ENCODE measurements at places on chromosomes 12 and 14. TPM values are rescaled to one million over a fixed set of nuclear protein-coding genes. Genes with fewer than 3 reads are reported as not detected.

DNA sequence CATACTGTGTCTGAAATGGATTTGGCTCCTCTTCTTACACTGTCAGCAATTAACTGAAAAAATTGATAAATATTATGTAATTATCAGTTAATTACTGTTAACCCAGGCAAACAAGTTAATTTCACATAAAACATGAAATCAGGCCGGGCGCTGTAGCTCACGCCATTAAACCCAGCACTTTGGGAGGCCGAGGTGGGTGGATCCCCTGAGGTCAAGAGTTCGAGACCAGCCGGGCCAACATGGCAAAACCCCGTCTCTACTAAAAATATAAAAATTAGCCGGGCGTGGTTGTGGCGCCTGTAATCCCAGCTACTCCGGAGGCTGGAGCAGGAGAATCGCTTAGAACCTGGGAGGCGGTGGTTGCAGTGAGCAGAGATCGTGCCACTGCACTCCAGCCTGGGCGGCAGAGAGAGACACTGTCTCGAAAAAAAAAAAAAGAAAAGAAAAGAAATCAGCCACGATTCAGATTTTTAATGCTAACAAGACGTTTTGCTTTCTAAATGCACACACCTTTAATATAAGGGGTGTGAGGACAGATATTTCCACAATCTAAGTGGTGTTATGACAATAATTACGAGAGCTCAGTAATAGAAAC is 473 bp upstream of the TMEM19 start:
- DNase-seq = no peak

SLC10A1 gene
- total RNA-seq = not detected

- DNase-seq = peak; percentile 46
Measured at GRCh38 chr12:42130672-42131402, 13.8 kb downstream of the GXYLT1 start.

DNA sequence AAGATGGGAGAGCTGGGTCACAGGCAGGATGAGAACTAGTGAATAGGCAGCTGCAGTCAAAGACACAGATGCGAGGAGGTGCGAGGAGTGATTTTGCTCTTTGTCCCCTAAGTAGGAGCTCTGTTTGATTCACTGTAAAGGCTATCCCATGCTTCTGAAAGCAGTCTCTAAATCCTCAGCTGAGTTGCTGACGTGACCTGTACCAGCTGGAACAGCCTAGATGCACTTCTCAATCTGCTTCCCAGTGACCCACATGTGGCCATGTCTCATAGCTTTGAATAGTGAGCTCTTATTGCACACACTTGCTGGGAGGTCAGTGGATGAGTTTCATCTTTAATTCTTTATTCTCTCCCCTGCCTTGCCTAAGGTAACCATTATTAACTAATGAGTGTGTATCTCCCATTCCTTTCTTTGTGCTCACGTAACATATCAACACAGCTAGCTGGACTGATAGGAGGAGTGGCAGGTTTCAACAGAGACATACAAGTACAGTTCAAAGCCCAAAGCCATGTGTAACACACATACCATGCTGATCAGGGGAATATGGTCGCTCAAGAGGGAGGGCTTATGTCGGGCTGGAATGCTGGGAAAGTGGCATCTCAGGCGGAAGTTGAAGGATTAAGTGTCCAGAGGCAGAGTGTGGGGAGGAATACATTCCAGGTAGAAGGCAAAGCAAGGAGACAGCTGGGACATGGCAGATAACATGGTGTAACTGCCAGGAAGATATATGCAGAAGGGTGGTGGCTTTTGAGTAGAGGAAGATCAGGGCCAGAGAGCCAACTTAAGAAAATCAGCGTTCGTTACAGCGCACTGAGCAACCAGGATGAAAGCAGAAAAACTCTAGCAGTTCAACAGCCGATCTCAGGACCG is 15.4 kb upstream of the YY1 start:
- DNase-seq = no peak

IKZF4 gene
- 2.2 TPM for total RNA-seq
